Activated naive CD8-positive, alpha-beta T cell treated with anti-CD3 and anti-CD28 coated beads, Interleukin-2, amount 50 U/mL, for 16 hours (primary cell): ENCODE measurements at places on chromosomes 4 and X.

GRCh38 chr4:95059663-95060062, 301.9 kb downstream of the BMPR1B start:
- no peak for DNase-seq

DNA sequence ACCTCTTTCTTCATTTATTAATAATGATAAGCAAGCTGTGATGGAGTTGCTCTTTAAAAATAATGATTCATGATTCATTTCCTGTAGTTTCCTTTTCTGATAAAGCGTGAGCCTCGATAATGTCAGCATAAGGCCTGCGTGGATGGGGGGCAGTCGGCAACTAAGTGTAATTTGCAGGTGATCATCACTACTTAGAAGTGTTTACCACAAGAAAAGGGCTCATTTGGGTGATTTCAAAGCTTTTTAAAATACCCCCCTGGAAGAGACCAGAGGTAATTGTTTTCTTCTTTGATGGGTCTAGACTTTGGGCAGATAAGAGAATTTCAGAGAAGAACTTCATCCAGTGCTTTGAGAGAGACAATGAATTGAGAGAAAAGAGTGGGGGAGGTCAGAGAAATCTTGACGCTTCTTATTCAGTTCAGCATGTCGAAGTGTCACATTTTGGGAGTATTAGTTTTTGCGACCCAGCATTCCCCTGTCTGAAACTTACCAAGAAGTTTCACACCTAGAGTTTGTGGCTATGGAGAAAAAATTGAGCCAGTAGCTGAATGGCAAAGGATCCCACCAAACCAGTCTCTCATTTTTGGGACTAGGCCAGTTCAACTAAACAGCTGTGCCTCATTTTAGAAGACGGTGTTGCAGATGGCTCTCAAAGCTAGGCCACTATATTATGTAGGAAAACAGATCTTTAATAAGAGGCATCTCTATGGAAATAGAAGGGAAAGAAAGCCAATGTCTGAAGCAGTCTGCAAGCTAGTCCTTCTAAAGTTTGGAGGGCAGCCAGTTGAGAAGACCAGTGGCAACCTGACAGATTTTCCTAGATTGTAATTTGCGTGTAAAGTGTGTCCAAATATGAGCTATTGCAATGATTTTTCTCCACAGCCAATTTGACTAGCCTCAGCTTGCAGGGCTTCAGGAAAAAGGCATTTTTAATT, 171.0 kb upstream of the PPP1R2C start:
- DNase-seq: peak; percentile 1

GRCh38 chr4:76787898-76788297, 110.0 kb downstream of the SOWAHB start:
- no peak for DNase-seq

- no peak for DNase-seq
Observed at GRCh38 chr4:60814549-60814948, 385.6 kb upstream of the ADGRL3 start.

- DNase-seq: no peak
Observed at GRCh38 chr4:168713253-168713652, 216.4 kb downstream of the PALLD start.

GRCh38 chrX:134144231-134144630, 92.8 kb upstream of the CCDC160 start:
- no peak for DNase-seq

- peak; percentile 41 for DNase-seq
Observed at GRCh38 chr4:128863312-128864075, 54.0 kb downstream of the JADE1 start.
